Heart right ventricle (tissue), 16 donors: ENCODE measurements at places on chromosomes 3 and 15. TPM values are rescaled to one million over a fixed set of nuclear protein-coding genes. Genes with fewer than 3 reads are reported as not detected.

Gene ANKDD1A
- 1.4 TPM for total RNA-seq

DNA sequence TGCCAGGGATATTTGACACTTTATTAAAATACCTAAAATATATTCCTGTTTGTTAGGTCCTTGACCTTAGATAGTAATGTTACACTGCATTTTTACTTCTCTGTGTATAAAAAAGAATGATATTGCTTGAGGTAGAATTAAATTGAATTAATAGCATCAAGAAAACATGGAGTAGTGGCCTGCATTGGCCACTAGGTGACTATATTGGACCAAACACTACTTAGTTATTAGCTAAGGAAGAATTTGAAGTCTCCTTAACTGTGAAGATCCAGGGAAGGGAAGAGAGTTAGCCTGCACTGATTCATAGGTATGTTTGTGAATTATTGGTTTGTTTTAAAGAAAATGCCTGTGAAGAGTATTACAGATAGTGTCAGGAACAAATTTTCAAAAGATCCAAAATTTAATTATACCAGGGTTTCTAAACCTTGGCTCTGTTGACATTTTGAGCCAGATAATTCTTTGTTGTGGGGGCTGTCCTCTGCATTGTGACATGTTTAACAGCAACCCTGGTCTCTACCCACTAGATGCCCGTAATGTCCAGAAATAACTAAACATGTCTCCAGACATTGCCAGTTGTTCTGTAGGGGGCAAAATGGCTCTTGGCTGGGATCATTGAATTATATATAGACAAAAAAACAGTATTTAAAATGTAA lies 103.6 kb upstream of the THSD4 start:
- no peak for DNase-seq

- DNase-seq: no peak
Observed at GRCh38 chr15:63970621-63971426, 75.5 kb downstream of the DAPK2 start.

GRCh38 chr3:72855001-72855400 lies 6.8 kb upstream of the SHQ1 start:
- no peak for DNase-seq

- peak; percentile 54 for DNase-seq
Observed at GRCh38 chr15:99114511-99115299, 9.8 kb downstream of the SYNM start.

DNA sequence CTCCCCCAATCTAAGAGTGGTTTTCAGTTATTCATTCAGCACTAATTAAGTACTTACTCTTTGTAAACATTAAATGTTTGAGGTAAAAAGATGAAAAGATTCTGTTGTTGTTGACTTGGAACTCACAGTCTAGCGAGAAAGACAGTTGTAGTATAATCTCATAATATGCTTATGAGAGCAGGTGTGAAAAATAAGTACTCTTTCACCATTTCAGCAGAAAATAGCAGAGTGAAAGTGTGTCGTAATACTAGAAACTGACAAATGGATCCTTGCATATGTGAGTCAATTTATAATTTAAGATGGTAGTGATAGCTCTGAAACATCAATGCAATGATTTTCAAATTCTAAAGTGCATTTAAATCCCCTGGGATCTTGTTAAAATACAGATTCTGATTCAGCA lies 618.8 kb upstream of the CCDC54 start:
- no peak for DNase-seq

- DNase-seq: peak; percentile 39
Observed at GRCh38 chr3:111739311-111739911, 119.7 kb upstream of the PHLDB2 start.

- DNase-seq: no peak
Observed at GRCh38 chr3:71515636-71516365, 67.7 kb downstream of the FOXP1 start.

Gene SYNM
- total RNA-seq: 264 TPM

Gene WDR48
- 28.8 TPM for total RNA-seq

DNA sequence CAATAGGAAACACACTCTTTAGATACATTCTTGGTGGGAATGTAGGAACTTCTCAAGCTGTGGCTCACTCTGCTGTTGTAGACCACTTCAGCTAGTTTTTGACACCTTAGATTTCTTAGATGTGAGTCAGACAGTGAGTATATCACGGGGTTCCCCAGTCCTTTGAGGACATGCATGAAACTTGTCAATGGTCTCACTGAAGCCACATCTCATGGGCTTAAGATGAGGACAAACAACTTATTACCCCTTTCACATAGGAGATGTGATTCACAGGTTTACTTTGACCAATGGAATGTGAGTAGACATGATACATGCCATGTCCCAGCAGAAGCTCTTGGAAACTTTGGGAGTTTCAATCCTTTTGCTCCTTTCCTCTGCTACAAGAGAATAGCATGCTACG lies 325.5 kb downstream of the CHST2 start:
- DNase-seq: no peak

Gene SV2B
- 1.6 TPM for total RNA-seq

GRCh38 chr3:106768941-106769480 lies 608.2 kb upstream of the CCDC54 start:
- no peak for DNase-seq

DNA sequence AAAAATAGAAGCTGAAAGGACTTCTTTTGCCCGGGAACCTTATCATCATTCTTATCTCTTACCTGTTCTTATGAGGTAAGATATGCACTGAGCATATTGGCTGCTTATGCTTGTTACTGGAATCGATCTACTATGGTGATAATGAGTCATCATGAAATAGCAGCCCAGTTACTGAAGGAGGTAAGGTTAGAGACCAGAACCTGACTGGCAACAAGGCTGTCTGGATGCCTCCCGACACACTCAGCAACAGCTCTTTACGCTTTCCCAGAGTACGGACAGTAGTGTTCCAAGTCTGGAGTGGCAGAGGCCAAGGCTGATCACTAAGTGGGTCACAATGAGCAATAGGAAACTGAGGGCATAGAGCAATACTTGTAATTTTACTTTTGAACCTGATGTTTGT lies 314.1 kb downstream of the NLGN1 start:
- peak; percentile 4 for DNase-seq

GRCh38 chr15:96334017-96334704 lies 3.7 kb downstream of the NR2F2 start:
- DNase-seq: no peak

Gene FGF12
- 435 TPM for total RNA-seq

DNA sequence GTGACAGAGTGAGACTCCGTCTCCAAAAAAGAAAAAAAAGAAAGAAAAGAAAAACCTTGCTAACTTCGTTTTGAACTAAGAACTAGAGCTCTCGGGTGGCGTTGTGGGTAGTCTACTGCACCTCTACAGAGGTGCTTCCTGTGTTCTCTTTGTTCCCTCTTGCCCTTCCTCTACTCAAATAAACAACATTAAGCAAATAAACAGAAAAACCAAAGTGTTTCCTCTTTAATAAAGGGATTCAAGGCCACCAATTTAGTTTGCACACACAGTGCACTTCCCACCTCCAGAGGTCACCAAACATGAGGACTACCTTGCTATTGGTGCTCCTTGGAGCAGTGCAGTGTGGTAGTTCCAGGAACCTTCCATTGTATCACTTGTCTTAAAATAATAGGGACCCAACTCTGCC lies 354.2 kb upstream of the TBL1XR1 start:
- DNase-seq: no peak

DNA sequence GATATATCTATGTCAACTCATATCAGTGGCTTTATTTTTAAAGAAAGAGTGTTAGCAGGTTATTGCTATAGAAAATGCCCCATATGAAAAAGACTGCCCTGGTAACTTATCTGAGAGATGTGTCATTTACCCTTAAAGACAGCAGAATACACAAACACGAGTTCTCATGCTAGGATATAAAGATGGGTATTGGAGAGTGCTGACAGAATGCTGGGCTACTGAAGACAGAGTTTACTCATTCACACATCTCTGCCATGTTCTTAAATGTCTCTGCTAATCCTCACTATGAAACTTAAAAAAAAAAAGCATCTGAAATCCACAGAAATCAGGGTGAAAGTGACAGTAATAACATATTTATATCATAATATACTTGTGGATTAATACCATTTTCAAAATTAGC lies 126.7 kb downstream of the FOXP1 start:
- no peak for DNase-seq

DNA sequence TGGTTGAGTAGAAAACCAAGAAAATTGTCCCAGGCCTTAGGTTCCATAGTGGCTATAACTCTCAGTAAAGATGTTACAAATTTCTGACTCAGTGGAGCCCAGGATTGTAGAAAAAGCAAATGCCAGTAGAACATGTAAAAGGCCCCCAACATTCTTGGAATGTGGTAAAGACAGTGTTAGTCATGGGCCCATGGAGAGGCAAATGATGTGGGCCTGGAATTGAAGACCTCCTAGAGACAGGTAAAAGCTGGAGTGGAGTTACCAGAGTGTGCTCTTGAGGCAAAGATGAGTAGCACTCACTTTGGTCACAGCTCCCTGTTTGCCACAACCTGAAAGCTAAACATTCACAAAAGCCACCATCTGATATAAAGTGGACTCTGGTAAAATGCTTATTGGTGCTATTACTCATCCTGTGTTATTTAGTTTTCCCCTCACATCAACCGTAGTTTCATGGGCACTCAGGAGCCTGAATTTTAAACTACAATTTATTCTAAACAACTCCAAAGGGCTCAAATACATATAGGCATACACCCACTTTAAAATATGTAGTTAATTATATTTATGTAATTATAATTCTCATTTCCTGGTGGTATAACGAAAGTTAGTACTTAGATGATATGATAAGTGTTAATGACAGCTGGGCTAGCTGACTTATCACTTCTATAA lies 359.6 kb upstream of the NECTIN3 start:
- DNase-seq: no peak

Gene IGDCC3
- not detected for total RNA-seq

Gene KY
- total RNA-seq: 18.8 TPM

Gene SUSD5
- 1.1 TPM for total RNA-seq

- no peak for DNase-seq
Observed at GRCh38 chr3:42804831-42805132, 492 bp upstream of the HIGD1A start.

GRCh38 chr3:13352621-13353131 lies 67.4 kb downstream of the NUP210 start:
- DNase-seq: no peak
